Activated CD4-positive, alpha-beta T cell treated with anti-CD3 and anti-CD28 coated beads, Interleukin-10, Interleukin-2, amounts not matched to agents 100 ng/mL and 50 ng/mL, durations not matched to agents 16 hours and 8 hours (primary cell): ENCODE measurements at places on chromosomes 6 and 20.

- no peak for DNase-seq
Observed at GRCh38 chr20:24763386-24764026, 185.6 kb upstream of the CST7 start.

- DNase-seq = no peak
Observed at GRCh38 chr6:73983367-73983766, 287.4 kb downstream of the CD109 start.

GRCh38 chr6:105488516-105489215 lies 85.8 kb upstream of the PREP start:
- no peak for DNase-seq

GRCh38 chr6:144617708-144618107 lies 332.6 kb downstream of the UTRN start:
- no peak for DNase-seq

DNA sequence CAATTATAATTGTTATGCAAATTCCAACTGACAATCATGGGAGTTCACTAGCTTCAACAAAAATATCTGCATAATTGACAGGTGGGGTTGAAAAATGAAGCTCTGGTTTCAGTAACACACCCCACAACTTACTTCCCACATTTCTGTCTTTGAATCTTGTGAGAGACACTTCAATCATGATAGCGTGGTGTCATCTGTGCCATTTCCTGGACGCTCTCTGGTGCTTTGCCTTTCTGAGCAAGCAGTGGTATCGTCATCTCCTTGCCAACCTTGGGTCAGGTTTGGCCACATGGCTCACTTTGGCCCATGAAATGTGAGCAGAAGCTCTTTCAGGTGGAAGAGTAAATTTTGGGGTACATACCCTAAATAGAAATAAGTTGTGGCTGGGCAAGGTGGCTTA lies 10.2 kb downstream of the BMP7 start:
- no peak for DNase-seq

DNA sequence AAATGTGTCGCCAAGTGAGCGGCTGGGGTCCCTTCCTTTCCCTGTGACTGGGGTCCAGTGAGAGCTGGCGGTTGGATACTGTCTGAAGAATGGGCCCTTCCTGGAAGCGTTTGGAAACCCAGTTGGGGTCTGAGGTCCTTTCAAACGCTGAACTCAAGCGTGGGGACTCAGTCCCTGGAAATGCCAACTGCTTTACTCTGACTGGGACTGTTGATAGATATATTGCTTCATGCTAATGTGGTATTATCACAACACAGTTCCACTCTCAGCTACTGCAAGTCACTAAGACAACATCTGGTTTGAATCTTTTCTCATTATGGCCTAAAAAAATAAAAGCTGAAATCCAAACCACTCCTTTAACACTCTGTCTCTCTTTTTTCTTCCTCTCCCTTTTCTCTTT lies 23.7 kb upstream of the PSMF1 start:
- no peak for DNase-seq

- DNase-seq = no peak
Observed at GRCh38 chr6:108117427-108118358, 43.2 kb upstream of the OSTM1 start.
